AG10803 (cell line): ENCODE measurements at places on chromosomes 6 and 20.

DNA sequence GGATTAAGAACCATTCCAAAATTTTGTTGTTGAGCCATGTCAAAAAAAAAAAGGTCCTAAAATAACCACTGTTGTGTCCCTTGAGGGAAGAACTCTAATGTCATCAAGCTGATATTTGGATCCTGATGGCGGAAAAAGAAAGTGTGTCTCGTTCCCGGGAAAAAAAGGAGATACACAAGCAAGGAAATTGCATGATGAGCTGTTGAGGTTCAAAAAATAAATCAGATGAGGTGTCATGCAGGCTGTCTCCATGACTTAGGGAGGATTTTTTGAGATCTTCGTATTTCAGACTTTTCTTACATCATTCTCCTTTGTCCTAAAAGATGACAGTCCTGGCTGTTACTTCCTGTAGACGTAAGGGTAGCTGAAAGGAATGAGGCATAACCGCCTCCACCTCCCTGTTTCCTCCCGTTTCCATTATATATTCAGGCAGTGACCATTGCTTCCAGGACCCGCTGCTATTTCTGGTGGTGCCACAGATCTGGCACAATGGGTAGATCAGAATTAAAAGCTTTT, 117.3 kb upstream of the TNFAIP3 start:
- peak; percentile 31 for DNase-seq

GRCh38 chr20:41306061-41306727, 11.3 kb downstream of the ZHX3 start:
- DNase-seq, result no peak

- peak; percentile 40 for DNase-seq
Measured at GRCh38 chr20:49482621-49483017, at the start of gene KCNB1. Gene KCNB1, minus strand, starts transcription at chr20:49482668. Its CDS starts 188 bp downstream, at chr20:49482480.

- DNase-seq, result peak; percentile 62
Measured at GRCh38 chr6:132236281-132236680, 165.0 kb downstream of the MOXD1 start.

- peak; percentile 95 for DNase-seq
Measured at GRCh38 chr20:33561692-33562601, 72.1 kb downstream of the CBFA2T2 start.

DNA sequence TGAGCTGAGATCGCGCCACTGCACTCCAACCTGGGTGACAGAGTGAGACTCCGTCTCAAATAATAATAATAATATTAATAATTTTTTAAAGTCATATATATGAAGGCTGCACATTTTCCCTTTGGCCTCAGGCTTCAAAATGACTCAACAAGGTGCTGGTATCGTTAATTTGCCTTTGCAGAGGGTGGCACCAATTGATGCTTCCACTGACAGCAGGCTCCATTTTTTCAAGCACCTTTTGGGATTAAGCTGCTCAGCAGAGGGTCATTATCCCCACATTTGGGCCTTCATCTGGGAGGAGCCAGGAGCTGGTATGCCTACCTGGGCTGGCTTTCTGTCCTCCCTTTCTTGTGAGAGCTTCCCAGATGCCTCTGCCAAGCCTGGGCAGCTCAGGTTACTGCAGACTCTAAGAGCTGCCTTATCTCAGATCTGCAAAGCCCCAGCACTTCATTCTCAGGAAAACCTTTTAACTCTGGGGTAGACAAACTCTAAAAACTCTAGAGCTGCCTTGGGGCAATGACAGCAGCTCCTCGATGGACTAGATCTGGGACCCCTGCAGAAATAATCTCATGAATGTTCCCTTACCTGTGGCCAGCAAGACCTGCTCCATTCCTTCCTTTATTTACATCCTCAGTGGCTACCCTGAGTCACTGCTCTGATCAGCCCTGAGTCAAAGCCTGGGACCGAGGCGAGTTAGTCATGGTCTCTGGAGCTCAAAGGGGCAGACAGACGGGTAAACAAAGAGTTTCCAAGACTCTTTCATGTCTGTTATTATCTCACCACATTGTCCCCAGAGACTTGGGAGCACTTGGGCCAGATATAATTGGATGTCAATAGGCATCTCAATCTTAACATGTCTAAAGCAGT, 80.0 kb upstream of the EYA2 start:
- peak; percentile 62 for DNase-seq

DNA sequence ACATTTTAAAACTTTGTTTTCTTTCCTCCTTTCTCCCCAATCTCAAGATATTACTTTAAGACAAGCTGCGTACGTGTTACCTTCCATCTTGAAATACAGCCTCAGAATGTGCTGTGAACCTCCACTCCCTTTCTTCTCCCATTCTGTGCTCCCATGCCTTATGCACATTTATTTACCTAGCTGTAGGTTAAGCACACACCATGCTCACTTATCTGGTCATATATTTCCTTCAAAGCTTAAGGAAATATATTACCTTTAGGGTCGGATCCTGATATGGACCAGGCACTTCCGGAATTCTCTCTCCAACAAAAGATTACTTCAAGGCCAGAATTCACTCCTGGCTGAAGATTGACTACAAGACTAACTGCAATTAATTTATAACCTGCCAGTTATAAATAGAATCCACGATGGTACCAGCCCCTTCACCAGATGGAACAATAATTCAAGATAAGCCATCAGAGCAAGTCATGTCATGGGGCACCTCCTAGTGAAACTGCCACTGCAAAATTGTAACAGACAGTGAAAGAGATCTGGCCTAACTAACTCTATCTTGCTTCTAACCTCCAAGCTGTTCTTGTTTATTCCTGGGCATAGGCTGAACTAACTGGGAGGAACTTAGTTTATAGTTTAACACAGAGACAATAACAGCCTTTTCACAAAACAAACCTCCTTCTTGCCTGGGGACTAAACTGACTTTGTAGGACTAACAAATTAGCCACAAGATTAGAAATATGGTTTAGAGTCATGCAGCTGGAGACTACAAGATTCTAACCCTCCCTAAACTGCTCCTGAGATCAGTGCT, 47.5 kb downstream of the OR2B6 start:
- DNase-seq, result no peak

DNA sequence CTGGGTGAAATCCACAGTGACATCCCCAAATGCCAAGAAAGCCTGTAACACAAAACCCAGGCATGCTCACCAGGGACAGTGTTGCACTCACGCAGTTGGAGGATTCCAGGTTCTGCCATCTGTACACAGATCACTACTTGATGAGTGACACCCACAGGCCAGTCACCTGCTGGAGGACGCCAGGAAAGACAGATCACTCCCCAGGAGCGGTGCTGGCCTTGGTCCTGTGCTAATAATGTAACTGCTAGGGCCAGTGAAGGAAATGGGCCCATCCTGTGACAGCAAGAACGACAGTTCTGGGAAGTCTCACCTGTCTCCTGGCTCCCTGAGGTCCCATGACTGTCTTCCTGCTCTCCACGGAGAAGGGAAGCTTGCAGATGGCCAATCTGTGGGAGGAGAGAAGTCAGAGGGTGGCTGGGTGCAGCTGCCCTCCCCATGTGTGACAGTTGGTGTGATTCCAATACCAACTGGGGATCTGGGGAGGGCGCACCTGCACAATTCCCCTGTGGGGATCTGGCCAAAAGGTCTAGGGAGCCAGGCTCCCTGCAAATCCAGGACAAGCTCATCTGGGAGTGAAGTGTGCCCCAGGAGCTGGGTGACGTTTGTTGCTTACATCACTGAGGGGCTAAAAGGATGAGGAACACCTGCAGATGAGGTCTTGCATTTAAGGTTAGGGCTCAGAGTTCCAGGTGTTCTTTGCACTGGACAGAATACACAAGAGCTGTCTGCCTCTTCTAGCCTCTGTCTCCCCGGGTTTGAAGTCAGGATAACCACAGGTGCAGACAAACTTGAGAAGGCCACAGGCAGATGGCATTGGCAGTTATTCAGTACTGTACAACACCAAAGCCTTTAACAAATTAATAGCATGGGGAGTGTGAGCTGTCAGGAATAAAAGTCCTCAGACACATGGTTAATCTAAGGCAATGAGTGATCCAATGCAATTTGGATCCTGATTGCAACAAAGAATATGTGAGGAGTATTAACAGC, 10.3 kb downstream of the ZNF337 start:
- no peak for DNase-seq

DNA sequence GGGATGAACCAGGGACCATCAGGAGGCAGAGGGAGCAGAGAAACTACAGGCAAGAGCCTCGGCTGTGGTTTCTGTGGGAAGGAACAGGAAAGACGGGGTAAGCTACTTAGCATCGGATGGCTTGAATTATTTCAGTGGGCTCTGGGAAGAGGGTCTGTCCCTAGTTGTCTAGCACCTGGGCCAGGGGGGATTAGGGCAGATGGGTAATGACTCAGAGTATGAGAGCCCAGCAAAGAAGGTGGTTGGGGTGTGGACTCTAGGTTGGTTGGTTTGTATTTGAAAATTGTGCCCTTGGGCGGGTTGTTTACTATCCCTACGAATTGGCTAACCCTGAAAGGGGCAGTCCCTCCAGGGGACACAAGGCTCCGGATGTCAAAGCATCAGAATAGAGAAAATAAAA, 148.5 kb upstream of the TAB2 start:
- DNase-seq, result no peak

DNA sequence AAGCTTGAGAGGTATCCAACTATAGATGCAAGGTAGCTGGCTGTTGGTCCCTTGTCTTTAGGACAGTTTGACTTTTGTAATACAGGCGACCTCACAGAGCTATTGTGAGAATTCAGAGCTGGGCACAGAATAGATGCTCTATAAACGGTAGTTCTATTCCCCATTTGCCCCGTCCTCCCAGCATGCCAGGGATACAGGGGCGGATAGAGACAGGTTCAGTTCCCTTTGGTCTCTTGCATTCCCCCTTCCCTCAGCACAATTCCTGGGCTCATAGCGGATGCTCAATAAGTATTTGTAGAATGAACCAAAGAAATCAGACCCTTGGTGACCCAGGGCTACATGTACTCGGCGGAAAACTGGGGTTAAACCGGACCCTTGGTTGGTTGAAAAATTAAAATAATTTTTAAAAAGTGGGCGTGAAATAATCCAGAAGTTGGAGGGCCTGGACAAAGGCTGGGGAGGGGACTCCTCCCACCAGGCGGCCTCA, 707 bp upstream of the TOP1 start:
- DNase-seq, result no peak

DNA sequence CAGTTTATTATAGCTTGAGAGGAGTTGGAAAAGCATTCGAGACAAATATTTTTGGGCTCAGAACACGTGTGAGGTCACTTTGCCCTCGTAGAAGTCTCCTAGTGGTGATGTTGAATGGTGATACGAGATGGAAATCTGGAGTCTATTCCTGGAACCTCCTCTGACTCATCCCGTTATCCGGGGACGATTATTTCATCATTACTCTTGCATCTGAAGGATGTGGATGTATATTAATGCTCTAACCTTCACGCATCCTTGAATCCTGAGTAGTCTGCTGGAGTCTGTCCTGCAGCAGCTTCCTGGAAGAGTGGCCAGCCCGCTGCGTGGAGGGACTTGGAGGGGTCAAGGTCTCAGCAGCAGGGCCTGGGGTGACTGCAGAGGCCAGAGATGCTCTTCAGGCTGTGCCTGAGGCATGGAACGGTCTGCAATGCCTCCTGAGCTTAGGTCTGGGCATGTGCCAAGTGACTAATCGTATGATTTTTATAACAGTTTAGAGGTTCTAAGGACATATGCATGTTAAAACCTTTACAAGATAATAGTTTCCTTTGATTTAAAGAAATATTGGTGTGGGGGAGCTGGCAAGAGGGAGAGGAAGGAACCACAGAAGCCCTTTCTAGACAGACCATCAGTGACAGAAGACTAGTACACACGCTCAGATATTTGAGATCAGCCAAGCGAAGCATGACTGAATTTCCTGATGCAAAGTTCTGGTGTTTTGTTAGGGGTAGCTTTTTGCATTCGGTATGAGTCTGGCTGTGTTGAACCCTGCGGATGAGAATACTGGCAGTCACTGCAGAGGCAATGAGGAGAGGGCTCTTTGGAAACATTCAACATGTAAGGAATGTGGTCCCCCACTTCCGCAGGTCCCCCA, 400.2 kb downstream of the QKI start:
- peak; percentile 77 for DNase-seq

DNA sequence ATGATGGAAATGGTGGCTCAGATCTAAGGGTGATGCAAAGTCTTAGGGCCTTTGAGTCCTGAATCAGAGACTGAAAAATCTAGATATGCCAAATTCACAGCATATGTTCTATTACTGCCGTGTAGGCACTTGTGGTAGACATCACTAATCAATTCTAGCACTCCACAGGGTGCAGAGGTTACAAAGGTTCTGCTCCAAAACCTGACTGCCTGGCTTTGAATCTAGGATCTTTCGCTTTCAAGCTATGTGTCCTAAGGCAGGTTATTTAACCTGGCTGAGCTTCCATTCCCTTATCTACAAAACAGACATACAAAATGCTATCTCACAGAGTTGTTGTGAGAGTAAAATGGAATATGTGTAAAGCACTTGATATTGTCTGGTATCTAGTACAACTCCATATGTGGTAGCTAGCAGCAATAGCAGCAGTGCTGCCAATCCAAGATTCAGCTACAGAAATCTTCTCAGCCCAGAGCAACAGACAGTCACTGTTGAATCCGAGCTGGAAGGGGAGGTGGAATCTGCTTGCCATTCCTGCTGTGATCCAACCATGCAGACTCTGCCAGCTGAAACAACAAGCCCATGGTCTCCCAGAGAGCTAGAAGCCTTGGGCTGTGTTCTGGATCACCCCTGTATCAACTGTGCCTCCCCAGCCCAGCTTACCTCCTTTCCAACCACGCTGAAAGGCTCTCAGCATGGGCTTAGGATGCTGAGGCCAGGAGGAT, 206.9 kb downstream of the TFAP2C start:
- DNase-seq, result no peak

DNA sequence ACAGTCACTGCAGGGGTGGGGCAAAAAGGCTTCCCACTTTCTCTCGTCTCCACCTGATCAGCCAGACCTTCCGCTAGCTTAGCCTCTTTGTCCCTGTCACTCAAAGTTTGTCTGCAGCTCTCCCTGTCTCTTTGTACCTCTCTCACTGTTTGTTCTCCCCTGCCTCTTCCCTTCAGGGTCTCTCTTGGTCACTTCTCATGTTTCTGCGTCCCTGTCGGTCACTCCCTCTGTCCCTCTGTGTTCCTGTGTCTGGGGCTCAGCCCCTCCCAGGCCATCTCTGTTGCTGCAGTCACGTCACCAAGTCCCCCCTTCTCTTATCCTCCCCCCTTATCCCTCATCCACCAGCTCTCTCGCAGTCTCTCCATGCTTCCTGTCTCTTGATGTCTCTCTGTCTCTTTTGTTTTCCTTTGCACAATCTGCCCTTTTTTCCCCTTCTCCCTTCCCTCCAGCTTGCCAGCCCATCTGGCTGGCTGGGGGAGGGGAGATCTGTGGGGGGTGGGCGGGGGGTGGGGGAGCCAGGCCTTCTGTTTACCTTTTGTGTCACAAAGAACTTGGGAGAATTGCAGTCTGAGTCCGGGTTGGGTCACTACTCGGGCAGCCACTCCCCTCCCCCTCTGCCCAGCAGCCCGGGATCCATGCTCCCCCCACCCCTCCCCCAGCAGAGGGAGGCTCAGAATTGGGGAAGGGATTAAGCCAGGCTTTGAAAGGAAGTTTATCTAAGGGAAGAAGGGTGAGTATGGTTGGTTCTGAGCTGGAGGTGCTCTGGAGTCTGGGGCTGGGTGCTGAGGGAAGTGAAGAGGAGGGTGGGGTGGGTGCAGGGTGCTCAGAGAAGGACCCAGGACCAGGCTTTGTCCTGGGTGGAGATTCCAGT, 32.3 kb downstream of the FOXP4 start:
- peak; percentile 11 for DNase-seq
